Stimulated activated CD4-positive, alpha-beta T cell treated with anti-CD3 and anti-CD28 coated beads, Interleukin-15, amount 100 ng/mL, for 24 hours (primary cell): ENCODE measurements at places on chromosomes 7 and 10.
A peak's percentile ranks its signal among the peaks of the same experiment; 100 is the strongest.

DNA sequence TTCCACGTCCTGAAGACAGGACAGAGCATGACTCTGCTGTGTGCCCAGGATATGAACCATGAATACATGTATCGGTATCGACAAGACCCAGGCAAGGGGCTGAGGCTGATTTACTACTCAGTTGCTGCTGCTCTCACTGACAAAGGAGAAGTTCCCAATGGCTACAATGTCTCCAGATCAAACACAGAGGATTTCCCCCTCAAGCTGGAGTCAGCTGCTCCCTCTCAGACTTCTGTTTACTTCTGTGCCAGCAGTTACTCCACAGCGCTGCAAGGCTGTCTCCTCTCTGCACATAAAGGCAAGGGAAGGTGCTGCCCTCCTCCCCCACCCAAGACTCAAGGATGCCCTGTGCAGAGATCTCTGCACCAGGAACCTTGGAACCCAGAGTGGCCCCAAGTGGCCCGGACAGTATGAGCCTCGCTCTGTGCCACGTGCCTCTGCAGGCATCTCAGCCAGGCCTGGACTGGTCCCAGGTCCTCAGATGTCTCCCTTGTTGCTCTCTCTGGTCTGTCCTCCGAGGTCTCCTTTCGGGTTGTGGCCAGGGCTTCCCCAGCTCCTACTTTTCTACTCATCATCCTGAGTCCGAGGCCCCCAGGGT lies 230.3 kb upstream of the PRSS58 start:
- no peak for DNase-seq

- no peak for DNase-seq
Measured at GRCh38 chr10:71712572-71713134, 6.9 kb downstream of the C10orf105 start.

DNA sequence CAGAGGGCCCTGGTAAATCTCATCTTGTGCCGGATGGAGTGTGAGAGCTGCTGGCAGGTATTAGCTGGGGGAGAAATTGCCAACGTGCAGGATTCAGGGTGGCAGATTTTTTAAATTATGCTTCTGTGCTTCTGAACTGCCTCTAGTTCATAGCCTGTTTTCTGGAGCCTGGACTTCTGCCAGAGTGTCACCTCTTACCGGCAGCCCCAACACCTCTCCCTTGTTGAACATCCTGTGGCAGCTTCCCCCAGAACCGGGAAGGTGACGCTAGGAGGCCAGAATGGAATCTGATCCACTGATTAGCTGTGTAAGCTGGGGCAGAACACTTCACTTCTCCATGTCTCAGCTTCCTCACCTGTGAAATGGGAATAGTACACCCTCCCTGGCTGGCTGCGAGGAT lies 5.1 kb downstream of the VWA2 start:
- no peak for DNase-seq

DNA sequence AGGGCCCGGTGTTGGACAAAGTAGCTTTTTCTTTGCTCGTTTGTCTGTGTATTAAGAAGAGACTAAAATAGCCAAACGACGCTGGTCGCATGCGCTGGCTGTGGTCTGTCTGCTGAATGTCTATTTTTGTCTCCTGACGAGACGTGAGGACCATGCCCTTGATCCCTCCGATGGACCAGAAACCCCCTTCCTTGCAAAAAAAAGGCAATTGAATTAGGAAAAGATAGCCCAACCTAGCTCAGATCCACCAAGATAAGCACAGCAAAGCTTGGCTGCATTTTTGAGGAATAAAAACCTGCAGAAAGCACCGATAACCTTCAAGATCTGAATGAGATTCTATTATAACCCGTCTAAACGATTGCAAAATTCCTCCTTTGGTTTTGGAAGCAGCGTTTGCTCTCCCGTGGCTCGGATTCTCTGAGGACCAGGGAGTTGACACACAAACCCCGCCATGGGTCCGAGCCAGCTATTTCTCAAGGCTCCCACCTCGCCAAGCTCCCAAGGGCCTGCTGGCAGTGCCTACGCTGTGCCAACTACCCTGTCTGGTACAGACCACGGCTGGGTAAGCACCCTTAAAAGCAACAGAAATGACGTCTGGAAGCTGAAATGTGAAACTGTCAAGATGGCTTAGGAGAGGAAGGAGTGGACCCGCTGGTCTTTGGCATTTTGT lies 17.7 kb upstream of the TTYH3 start:
- no peak for DNase-seq

DNA sequence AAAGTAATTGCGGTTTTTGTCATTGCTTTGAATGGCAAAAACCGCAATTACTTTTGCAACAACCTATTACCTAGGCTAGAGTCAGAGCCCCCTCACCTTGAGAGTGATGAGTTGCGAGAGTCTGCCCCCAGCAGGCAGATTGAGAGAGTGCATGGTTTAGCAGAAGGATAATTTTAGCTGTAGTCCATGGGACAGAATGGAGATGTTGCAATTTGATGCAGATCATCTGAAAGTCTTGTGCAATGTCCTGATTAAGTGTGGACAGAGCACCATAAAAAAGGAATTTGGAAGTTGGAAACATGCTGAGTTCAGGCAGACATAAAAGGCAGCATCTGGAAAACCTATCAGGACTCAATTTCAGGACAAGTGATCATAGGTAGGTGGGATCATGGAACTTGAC lies 48.7 kb downstream of the GPR141 start:
- peak; percentile 30 for DNase-seq

DNA sequence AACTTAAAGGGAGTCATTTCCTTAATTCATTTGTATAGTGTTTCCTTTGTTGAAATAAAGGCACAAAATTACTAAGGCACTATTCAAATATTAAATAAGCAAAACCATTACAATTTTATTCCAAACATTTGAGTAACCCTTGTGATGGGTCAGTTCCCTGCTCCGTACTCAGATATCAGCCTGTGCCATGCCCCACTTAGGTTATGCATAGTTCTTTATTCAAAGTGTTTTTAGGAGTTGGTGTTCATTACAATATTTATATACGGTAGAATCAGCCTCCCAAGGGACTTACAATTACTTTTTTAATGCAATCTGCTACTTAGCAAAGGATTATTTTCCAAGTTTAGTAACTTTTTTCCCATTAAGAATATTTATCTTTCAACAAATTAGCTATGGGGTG lies 119.3 kb upstream of the SEMA3D start:
- DNase-seq, result no peak

GRCh38 chr7:40231796-40232195 lies 97.0 kb downstream of the SUGCT start:
- no peak for DNase-seq

DNA sequence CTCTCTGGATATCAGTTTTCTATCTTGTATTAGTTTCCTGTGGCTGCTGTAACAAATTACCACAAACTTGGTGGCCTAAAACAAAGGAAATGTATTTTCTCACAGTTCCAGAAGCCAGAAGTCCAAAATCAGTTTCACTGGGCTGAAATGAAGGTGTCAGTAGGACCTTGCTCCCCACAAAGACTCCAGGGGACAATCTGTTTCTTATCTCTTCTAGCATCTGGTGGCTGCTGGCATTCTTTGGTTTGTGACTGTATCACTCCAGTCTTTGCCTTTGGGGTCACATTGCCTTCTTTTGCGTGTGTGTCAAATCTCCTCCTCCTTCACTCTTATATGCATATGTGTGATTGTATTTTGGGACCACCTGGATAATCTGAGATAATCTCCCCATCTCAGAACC lies 153.0 kb upstream of the PRPS1L1 start:
- no peak for DNase-seq

- DNase-seq, result no peak
Measured at GRCh38 chr7:11875635-11876034, 43.6 kb upstream of the THSD7A start.

GRCh38 chr7:118839515-118839914 lies 615.0 kb downstream of the ANKRD7 start:
- DNase-seq, result no peak

GRCh38 chr7:901388-902154 lies 25.2 kb downstream of the GET4 start:
- peak; percentile 76 for DNase-seq

- DNase-seq, result peak; percentile 34
Measured at GRCh38 chr10:117137031-117137910, 799 bp downstream of the VAX1 start.

DNA sequence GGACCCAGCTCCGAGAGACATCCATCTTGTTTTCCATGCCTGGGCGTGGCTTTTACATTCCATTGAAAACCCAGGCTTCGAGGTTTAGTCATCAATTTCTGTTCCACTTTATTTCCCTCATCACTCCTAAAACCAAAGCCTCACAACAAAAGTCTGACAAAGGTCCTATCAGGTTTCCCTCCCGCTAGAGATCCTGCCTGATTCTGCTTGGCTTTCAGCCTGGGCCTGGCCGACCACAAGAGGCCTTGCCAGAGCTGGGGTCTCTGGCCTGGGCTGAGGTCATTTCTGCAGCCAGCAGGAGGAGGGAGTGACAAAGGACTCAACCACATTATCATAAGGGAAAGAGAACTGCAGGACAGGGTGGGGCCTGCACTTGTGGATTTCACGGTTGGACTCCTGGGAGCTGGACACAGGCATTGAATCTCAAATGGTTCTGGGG lies 167.0 kb downstream of the FANK1 start:
- no peak for DNase-seq

- DNase-seq, result no peak
Measured at GRCh38 chr10:85032981-85033380, 704.6 kb downstream of the CCSER2 start.

GRCh38 chr7:14418633-14419032 lies 429.2 kb upstream of the ETV1 start:
- no peak for DNase-seq

DNA sequence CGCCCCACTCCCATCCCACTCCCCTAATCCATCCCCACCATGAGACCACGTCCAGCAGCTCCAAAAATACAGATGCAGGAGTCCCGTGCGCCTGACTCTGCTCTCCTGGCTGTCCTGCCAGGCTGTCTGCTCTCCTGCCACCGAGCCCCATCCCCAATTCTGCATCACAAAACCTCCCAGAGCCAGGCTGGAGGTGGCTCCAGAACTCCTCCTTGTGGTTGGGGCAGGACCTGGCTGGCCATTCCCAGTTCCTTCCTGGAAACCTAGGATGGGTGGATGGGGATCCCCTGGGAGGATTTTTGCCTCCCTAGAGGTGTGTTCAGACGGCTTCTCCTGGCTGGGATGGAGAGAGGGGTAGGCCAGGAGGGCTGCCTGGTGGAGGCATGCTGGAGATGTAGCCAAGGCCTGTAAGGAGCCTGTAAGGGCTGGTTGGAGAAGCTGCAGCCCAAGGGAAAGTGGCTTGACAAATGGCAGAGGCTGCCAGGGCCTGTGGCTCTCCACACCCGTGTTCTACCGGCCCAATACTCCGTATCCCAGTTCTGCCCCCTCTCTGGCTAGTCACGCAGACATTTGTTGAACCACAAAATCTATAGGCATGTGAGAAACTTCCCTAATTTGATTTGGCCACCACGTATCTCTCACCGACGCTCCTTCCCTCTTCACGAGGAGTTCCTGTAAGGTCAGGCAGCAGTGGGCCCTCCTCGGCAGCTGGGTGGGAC lies 99.3 kb downstream of the ARHGAP22 start:
- no peak for DNase-seq

- DNase-seq, result no peak
Measured at GRCh38 chr7:136086712-136087111, 109.6 kb upstream of the MTPN start.

GRCh38 chr7:117645481-117646165 lies 165.8 kb downstream of the CFTR start:
- no peak for DNase-seq

DNA sequence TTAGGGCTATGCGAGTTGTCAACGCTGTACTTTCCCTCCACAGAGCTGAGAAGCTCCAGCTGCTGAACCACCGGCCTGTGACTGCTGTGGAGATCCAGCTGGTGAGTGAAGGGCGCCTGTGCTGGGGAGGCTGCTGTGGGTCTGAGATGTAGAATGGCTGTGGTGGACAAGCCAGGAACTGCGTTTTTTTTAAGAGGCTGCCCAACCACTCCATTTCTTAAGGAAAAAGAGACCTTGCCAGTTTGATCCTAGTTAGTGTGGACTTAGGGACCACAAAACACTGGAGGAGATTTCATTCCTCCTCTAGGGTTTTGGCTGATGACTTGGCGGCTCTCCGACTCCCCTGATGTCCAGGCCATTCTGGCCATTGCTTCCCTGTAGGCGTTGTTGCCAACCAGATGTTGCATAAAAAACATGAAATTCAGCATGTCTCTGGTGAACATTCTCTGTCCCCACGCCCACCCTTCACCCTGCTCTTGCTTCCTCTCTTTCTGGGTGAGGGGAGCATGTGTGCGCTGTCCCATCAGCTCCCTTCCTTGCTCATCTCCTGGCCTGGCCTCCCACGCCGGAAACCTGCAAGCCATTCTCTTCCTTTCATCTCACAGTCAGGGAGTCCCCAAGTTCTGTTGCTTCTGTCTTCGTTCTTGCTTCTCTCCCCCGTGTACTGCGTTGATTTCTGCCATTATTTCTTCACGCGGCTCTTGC lies 30.9 kb downstream of the CRCP start:
- no peak for DNase-seq

DNA sequence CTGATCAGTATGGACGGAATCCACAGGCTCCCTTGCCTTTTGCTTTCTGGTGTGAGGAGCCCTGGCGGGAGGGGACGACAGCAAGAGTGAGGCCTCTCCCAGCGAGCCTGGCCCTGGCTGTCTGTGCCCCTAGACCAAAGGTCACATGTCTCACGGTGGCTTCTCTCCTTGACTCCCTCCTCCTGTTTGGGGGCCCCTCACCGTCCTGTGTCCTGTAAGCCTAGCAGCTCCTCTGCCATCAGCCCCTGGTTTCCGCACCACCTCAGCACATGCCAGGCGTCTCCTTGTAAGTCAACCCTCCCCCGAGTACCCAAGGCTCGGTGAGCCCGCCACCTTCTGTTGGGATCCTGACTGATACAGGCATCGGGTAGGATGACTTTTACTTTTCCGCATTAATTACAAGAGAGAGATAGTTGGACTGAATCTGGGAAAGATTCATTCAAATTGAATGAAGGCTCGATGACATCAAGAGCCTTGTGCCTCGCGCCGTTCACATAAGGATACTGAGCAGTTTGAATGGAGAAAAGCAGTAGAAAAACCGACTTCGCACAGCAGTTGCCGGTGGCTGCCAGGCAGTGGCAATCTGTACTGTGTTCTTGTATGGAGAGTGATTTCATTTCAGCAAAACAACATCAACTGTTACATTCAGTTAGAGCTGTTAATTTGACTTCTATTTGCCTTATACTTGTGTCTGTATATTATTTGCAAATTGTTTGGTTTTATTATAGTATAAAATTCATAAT lies 119.8 kb downstream of the XRCC2 start:
- DNase-seq, result no peak
